GM12892 (cell line): ENCODE measurements at places on chromosomes 3 and 15.

- DNase-seq: no peak
Observed at GRCh38 chr3:29516164-29516563, 235.3 kb downstream of the RBMS3 start.

- DNase-seq: no peak
Observed at GRCh38 chr3:195897081-195897852, 11.1 kb downstream of the TNK2 start.

- no peak for DNase-seq
Observed at GRCh38 chr3:120449701-120450599, 842 bp downstream of the FSTL1 start.

- DNase-seq: no peak
Observed at GRCh38 chr15:90419206-90419605, 31.2 kb downstream of the IQGAP1 start.

- DNase-seq: no peak
Observed at GRCh38 chr3:44120721-44121582, 120.7 kb upstream of the TOPAZ1 start.
